ENCODE measurements at places on chromosomes 5 and 9.

GRCh38 chr5:6745706-6746222 is 32.5 kb downstream of the TENT4A start:
- no peak for DNase-seq

GRCh38 chr5:69293882-69294281 is 38.7 kb downstream of the CCDC125 start:
- DNase-seq: no peak

DNA sequence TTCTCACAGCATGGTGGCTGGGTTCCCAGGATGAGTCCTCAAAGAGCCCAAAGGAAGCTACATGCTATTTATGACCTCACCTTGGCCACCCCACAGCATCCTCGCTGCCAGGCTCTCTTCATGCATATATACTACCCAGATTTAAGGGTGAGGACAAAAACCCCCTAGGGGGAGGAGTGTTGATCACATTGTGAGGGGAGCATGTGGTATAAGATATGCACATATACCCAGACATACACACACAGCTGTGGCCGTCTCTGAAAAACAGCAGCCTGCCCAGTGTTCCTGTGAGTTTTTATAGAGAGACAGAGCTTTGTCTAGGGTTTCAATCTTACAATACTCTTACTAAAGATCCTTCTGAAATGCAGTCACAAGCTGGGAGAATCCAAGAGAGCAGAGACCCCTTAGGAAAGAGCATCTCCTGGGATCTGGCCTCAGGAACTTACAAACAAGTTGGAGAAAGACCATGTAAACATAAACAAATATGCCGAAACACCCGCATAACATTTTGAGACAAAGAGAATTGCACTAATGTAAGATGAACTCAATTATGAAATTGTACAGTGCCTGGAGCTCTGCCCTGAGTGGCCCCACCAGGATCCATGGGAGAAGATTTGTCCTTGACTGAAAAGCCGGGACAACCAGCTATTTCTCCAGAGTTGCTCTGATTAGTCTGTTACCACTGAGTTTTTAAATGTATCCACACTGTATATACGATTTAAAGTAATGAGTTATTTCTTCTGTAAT is 146.4 kb downstream of the GADD45G start:
- DNase-seq: no peak

DNA sequence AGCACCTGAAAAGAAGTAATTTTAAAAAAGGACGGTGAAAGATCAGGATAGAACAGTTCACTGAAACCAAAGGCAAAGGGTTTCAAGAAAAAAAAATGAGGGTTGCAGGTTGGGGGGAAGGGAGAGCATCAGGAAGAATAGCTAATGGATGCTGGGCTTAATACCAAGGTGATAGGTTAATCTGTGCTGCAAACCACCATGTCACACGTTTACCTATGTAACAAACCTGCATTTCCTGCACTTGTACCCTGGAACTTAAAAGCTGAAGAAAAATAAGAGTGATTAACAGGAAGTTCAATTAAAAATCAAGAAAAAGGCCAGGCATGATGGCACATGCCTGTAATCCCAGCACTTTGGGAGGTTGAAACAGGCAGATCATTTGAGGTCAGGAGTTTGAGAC is 44.1 kb upstream of the RNF38 start:
- DNase-seq: no peak

DNA sequence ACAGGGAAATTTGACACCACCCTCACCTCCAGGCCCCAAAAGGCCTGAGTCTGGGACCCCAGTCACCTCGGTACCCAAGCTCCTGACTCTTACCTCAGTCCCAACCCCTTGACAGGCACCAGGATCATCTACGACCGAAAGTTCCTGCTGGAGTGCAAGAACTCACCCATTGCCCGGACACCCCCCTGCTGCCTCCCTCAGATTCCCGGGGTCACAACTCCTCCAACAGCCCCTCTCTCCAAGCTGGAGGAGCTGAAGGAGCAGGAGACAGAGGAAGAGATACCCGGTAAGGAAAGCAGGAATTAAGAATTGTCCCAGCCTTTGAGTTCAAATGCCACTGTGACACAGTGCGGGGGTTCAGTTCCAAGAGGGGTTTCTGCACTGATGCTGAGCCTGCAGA is 1.3 kb downstream of the EIF4EBP3 start:
- no peak for DNase-seq

DNA sequence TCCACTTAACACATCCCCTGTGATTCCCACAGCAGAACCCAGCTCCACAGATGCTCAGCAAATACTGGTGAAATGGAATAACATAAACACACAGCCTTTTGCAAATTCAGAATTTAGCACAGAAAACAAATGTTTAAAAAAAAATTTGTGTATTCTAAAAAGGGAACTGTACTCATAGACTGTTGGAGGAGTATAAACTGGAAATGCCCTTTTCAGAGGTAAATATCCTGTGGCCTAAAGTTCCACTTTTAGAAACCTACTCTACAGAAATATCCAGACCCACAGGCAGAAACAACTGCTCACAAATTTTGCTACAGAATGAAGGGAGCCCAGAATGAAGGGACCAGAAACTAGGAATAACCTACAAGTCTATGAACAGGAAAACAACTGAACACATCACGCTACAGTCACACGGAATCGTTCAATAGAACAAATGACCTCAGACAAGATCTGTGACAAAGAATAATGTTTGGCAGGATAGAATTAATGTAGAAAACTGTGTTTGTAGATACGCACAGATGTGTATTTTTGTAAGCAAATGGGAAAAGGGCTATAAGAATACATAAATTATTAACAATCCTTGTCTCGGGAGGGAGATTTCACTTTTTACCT is 78.5 kb downstream of the SHB start:
- DNase-seq: no peak

DNA sequence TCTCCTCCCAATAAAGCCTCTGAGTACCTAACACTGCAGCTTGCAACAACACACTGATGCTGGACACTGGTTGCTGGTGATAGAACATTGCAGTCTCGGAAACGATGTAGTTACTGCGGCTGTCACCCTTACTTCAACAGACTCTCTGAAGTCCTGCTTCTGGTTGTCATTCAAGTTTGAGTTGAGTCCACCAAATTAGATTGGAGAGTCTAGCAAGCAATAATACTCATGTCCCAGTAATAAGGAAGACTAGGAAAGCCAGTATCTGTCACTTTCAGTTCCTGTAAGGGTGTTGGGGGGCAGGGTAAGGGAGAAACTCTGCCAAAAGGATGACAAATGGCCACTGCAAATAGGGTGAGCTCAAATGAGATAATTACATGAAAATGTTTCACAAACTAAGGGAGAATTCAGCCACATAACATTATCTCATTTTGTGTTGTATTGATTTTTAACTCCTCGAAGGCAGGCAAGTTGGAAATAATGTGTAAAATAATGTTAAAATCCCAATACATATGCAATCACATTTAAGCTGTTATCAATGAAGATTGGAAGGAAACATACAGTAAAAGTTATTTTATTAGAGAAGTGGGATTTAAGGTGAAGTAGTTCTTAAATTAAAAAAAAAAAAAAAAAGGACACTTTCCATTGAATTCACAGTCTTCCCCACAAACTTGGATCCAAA is 849 bp upstream of the IFT74 start:
- no peak for DNase-seq

GRCh38 chr9:87039809-87040392 is 92.6 kb upstream of the GAS1 start:
- DNase-seq: no peak

DNA sequence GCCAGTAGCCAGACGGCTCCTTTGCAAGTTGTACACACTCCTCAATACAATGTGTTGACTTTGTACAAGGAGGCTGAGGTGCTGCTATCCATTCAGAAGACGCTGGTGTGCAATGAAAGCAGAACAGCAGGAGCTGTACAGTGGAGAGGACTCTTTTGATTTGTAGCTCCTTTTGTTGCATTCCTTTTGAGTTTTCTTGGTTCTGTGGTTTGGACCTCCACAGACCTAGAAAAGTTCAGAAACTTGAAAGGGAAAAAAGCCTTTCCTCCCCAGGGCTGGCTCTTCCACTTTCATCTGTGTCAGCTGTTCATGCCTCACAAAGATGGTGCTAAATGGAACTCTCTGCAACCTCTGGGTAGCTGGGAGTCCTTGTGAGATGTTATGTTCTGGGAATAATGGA is 117.4 kb downstream of the MAT2B start:
- DNase-seq: no peak

DNA sequence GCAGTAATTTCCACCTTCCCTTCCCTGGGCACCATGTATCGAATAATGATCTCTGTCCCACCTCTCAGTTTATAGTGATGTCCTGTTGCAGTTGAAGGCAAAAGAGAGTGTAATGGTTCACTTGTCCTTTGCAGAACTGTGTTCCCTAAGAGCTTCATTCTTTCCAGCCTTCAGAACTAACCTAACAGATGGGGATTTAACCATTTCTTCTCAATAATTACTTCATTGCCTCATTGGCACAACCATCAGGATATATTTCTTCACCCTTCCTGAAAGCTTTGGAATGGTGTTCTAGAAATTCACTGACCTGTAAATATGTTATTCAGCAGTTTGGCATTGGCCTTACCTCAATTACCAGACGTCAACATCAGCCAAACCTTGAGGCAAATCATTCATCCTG is 83.9 kb upstream of the PRRC1 start:
- DNase-seq: no peak

DNA sequence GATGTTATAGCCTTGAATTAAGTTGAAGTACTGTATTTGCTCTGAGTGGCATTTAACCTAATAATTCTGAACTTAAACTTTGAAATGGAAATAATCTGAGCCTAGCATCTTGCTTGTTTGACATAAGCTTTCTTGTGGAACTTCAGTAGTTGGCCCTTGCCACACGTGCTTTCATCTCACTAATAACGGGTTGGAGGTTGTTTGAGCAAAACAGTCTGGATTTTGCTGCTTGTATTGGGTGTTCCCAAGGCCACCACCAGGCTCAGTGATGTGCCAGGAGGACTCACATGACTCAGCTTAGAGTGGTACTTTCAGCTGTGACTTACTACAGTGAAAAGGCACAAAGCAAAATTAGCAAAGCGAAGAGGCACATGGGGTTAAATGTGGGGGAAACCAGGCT is 35.7 kb downstream of the SECISBP2 start:
- DNase-seq: no peak

GRCh38 chr9:69496846-69497450 is 171.9 kb downstream of the ENTREP1 start:
- no peak for DNase-seq

GRCh38 chr5:162227075-162227474 is 159.5 kb downstream of the GABRG2 start:
- DNase-seq: no peak

GRCh38 chr5:140575309-140575708 is 10.7 kb downstream of the SLC35A4 start:
- no peak for DNase-seq

- DNase-seq: no peak
Measured at GRCh38 chr9:113570749-113571711, 107.5 kb downstream of the RGS3 start.
